ENCODE measurements at places on chromosomes 4 and X.
A peak's percentile ranks its signal among the peaks of the same experiment; 100 is the strongest.

GRCh38 chrX:29090811-29091210 is 503.6 kb downstream of the IL1RAPL1 start:
- no peak for DNase-seq

DNA sequence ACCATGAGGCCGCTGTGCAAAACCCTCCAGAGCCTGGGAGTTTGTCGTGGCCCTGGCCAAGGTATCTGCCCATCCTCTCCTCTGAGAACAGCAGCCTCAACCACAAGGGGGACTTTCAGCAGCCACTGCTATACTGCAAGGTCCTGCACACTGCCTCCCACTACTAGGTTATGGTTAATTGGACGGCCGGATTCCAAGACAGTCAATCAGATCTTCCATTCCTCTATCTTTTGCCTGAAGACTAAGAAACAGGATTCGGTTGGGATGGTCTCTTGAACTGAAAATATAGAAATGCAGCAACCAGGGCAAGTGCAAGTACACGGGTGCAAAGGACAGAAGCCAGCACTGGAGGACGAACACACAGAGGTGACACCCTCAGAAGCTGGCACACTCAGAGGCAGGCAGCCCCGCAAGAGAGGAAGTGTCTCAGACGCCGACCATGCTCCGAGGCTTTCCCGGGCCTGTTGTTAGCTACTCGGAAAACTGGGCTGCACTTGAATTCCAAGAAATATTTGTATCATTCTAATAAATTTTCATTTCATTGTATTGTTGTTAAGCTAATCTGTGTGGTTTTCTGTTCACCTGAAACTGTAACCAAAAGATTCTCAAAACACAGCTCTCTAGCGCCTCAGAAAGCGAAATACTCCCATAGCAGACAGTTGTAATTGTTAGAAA is 63.3 kb downstream of the AFAP1 start:
- DNase-seq: no peak

DNA sequence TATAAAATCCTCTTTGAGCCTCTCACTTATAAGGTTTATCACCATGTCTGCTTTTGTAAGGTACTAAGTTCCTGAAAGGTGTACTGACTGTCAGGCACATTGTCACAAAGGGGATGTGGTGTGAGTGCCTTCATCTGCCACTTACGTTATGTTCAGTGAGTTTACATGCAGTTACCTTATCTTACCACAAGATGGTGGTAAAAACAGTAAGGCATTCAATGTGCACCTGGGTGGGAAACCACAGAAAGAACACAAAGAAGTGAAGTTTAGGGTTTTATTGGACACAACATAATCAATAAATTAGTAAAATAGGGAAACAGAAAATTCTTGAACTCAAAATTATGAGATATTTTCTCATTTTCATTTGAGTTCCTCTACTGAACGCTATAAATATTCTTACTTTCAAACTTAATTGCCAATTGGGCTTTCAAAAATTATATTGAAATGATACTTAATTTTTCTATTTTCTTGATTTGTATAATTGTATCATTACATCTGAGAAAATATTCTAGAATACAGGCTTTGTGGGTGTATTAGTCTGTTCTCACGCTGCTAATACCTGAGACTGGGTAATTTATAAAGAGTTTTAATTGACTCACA is 650.8 kb downstream of the PCDH7 start:
- peak; percentile 23 for DNase-seq

DNA sequence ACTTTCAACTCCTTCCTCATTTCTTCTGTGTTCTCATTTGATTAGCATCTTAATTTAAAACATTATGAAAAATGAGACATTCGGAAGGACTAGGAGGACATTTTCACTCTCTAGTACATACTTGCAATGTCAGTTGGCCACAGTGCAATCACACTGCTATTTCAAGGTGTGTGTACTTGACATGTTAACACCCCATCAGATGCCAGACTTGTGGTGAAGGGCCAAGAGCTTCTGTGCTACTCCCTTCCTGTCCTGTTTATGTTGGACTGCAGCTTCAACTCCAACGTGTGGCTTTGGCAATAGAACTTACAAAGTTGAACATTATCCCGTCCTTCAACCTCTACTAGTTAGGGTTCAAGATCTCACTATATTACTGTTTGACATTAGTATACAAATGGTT is 221.0 kb downstream of the PALLD start:
- no peak for DNase-seq

- DNase-seq: no peak
Measured at GRCh38 chr4:109497511-109497910, 62.5 kb upstream of the MCUB start.

DNA sequence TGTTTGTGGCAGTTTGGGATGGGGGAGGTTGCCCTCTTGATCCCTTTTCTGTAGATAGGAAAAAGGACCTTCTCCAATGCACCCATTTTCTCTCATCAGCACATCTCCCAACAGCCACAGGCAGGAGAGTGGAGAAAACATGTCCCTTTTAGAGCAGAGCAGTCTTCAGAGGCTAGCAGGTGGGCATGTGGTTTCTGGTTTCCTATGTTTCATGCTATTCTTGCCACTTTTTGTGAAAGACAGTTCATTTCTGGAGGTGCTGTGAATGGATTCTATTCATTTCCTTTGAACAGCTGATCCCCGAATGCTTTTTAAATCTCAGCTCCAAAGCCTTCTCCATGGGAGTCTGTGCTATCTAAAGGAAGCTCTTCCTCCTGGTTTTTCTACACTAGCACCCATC is 18.9 kb downstream of the RASL11B start:
- DNase-seq: no peak

DNA sequence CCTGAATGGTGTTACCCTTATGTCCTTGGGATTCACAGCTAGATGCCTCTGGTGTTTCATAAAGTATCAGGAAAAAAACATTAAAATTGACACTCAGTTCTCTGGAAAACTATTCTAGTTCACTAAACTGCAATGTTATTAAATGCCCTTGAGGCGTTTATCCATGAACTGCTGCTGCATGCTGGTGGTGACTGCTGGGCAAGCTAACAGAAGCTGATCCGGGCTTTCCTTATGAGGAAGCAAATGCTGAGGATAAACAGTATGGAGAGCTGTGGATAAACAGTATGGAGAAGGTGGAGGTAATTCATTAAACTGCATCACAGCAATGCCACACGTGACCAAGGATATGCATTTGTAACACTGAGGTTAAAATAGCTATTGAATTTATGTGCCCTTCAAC is 227.0 kb downstream of the NR3C2 start:
- DNase-seq: no peak

DNA sequence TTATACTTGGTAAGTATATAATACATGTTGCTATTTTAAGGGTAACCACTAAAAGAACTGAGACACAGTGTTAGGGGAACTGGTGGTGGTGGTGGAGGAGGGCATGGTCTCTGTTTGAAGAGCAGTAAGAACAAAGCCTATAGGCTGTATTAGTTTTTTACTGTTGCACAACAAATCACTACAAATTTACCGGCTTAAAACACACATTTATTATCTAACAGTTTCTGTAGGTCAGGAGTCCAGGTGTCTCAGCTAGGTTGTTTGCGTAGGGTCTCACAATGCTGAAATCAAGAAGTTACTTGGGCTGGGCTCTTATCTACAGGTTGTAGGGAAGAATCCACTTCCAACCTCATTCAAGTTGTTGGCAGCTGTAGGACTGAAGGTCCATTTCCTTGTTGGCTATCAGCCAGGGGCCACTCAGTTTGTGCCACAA is 52.6 kb downstream of the CASK start:
- no peak for DNase-seq

DNA sequence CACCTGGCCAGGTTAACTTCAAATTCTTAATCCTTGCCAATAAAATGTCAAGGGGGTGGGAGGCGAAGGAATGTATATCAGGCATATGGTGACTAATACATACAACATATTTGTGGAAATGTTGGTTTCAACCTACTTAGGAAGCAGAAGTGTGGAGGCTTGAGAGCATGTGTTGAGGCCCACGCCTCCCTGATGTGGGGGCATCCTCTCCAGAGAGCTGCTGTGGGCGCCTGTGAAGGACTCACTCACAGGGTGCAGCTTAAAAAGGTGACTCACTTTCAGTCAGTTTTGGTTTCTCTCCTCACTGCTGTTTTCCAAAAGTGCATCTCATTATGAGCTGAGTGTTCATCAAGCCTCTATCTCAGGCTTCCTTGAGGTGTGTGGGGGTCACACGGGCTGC is 27.5 kb downstream of the LNX1 start:
- peak; percentile 48 for DNase-seq

Data from inflammatory macrophage treated with lipopolysaccharide for 4 hours (primary cell).